ENCODE measurements at places on chromosomes 7 and 10.

- DNase-seq: no peak
Measured at GRCh38 chr7:36570528-36571189, 153.6 kb downstream of the AOAH start.

- no peak for DNase-seq
Measured at GRCh38 chr7:140284062-140284461, 107.3 kb upstream of the KDM7A start.

- DNase-seq: no peak
Measured at GRCh38 chr10:31011017-31011664, 20.5 kb downstream of the ZNF438 start.

- DNase-seq: no peak
Measured at GRCh38 chr7:23183279-23184012, 1.6 kb downstream of the NUP42 start.

DNA sequence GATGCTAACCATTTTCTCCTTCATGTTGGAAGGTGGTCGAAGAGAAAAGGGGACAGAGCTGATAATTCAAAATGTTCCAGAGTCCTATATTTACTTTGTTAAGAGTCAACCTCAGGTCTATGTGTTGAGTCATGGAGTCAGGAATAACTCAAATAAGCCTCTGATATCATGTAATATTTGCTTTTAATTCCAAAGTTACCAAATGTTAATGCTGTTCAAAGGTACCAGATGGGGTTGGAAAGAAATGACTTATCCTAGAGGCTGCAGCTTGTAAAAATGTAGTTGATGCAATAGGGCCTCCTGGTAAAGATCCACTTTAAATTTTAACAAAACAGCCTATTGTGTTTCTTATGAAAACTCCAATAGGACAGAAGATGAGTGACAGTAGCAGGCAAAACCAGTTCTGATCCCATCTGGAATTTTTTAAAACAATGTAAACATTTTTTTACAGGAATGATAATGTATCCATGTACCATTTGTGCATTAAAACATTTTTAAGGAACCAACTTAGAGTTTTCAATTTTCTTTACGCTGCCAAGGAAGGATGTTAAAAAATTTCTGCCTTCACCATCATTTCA lies 218.2 kb downstream of the ANK3 start:
- no peak for DNase-seq

GRCh38 chr7:19327018-19327417 lies 181.8 kb upstream of the FERD3L start:
- DNase-seq: no peak

- DNase-seq: no peak
Measured at GRCh38 chr10:102111276-102111675, 8.9 kb downstream of the LDB1 start.

DNA sequence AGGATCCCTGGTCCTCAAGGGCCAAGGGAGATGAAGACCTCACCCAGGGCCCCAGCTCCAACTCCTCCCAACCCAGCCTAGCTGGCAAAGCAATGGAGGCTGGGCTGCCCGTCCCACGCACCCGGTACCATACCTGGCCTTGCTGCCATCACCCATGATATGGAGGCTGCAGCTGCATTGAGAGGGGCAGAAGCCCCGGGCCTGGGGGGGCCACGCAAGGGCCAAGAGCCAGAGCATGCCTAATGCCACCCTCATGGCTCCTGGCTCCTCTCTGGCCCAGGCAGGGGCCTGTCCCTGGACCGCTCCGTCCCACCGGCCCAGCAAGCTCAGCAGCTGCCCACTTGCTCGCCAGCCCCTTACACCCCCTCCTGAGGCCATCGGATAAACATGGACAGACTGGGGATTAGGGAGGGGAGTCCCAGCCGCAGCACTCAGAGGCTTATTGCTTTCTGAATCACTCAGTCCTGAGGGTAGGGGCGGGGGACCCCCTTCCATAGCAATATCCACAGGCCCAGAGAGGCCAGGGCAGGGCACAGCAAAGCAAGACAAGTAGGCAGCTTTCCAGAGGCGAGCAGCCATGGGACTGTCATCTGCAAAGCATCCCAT lies at the start of gene LRIT1:
LRIT1 (minus strand) TSS at position 362 of the 606 bp plus-strand sequence; CDS start at position 255, 107 bp downstream.
- DNase-seq: no peak

DNA sequence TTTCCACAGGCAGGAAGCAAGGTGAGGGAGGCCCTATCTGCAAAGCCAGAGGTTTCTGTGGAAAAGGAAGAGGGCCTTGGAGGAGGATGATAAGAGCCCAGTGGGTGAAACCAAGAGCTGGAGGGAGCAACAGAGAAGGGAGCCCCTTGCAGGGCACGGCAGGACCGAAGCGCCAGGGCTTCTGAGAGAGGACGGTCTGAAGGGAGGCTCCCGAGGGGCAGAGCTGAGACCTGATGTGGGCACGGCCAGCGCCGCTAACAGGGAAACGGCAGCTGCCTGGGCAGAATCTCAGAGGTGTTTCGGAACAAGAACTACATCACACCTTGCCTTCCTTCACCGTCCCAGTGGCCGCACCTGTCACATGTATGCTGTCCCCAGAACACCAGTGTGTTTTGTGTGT lies 144.3 kb upstream of the ADARB2 start:
- no peak for DNase-seq

- DNase-seq: no peak
Measured at GRCh38 chr10:96576277-96576980, 10.4 kb downstream of the TM9SF3 start.

DNA sequence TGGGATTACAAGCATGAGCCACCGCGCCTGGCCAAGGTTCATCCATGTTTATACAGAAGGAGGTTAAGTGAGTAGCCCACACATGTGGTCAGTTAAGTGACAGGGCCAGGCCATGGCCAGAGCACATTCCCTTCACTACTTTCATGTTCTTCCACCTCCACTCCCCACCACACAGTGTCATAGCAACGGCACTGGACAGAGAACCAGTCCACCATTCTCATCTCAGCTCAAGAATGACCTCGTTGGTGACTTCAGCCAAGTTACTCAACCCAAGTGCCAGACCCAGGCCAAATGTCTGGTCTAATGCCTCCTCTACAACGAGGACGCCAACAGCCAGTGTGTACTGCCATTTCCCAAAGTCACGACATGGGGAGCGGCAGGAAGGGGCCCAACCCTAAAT lies 62.4 kb downstream of the INHBA start:
- DNase-seq: no peak

- DNase-seq: no peak
Measured at GRCh38 chr7:52547308-52547910, 488.0 kb upstream of the POM121L12 start.

- no peak for DNase-seq
Measured at GRCh38 chr10:108696792-108697477, 1226.4 kb downstream of the XPNPEP1 start.

DNA sequence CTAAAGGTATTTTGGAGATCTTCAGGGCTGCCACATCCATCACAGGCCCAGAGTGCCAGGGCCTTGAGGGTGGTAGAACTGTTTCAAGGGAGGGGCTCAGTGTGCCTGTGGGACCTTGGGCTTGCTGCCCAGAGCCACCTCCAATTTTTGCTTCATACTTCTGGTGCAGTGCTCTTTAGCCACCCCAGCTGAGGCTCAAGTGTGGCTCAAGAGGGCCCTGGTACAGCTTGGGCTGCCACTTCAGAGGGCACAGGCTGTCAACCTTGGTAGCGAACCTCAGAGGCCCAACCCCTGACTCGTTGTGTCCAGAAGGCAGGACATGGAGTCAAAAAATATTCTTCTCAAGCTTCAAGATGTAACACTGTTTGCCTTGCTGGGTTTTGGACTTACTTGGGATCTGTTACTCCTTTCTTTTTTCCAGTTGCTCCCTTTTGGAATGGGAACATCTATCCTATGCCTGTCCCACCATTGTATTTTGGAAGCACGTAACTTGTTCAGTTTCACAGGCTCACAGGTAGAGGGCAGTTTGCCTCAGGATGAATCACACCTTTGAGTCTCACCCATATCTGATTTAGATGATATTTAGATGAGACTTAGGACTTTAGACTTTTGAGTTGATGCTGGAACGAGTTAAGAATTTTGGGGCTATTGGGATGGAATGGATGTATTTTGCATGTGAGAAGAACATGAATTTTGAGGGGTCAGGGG lies 224.8 kb downstream of the RPS24 start:
- no peak for DNase-seq

DNA sequence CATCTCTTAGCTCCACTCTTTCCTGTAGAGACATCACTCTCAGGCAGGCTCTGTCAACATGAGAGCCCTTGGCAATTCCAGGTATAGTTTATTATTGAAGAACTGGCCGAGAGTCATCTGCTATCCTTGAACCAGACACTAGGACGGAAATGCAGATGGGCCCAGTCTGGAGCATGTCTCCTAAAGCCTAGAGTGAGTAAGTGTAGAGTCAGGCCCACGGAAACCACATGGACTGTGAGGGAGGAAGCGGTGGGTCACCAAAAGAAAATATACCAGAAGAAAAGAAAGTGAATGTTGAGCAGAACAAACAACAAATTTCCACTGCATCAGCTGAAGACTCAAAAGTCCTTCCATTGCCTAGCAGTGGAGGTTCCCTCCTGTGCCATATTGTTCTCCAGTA lies 15.7 kb upstream of the RELN start:
- no peak for DNase-seq

Data from stimulated activated CD4-positive, alpha-beta T cell treated with anti-CD3 and anti-CD28 coated beads, TNF-alpha, amount 100 ng/mL, for 1 hour (primary cell).